Parietal lobe (tissue), 2 donors: ENCODE measurements at places on chromosomes 1 and 21. TPM values are rescaled to one million over a fixed set of nuclear protein-coding genes. Genes with fewer than 3 reads are reported as not detected.

The SPRR3 gene
- total RNA-seq, result not detected

The SETSIP gene
- total RNA-seq, result not detected

The SELL gene
- 0.31 TPM for total RNA-seq

The HMCN1 gene
- 3.4 TPM for total RNA-seq

The PCBP3 gene
- 8.1 TPM for total RNA-seq

The PTGFRN gene
- 57.6 TPM for total RNA-seq

The PTPRC gene
- 3.8 TPM for total RNA-seq

The C1orf141 gene
- not detected for total RNA-seq

The RXRG gene
- 5.3 TPM for total RNA-seq

The SDC3 gene
- 84.5 TPM for total RNA-seq

The FLG gene
- not detected for total RNA-seq

The SIM2 gene
- not detected for total RNA-seq

The ANGPTL3 gene
- total RNA-seq, result not detected

The LCE2B gene
- not detected for total RNA-seq

The KCNA3 gene
- 36.0 TPM for total RNA-seq

The RGS8 gene
- total RNA-seq, result 10.3 TPM

The ASAP3 gene
- total RNA-seq, result 9.7 TPM

The ANXA9 gene
- not detected for total RNA-seq

The PPFIA4 gene
- 44.1 TPM for total RNA-seq

The MCOLN3 gene
- total RNA-seq, result not detected

The ATP1A4 gene
- 0.31 TPM for total RNA-seq

The S100A12 gene
- total RNA-seq, result 1.6 TPM

The IFI44 gene
- 100 TPM for total RNA-seq

The BRDT gene
- not detected for total RNA-seq

The AMIGO1 gene
- total RNA-seq, result 13.1 TPM

The MMP23B gene
- total RNA-seq, result 0.63 TPM

The ADGRL4 gene
- 3.1 TPM for total RNA-seq

The APOBEC4 gene
- not detected for total RNA-seq

The OXCT2 gene
- total RNA-seq, result 0.31 TPM

The S100A3 gene
- total RNA-seq, result not detected

The MX2 gene
- 0.31 TPM for total RNA-seq

The CFHR3 gene
- not detected for total RNA-seq

The ACTL8 gene
- not detected for total RNA-seq

The OR10X1 gene
- not detected for total RNA-seq

The REG4 gene
- total RNA-seq, result not detected

The CELA2B gene
- total RNA-seq, result not detected

The C8A gene
- total RNA-seq, result not detected

The NCF2 gene
- total RNA-seq, result 0.94 TPM

The LCE1D gene
- not detected for total RNA-seq

The C1orf210 gene
- not detected for total RNA-seq

The HES4 gene
- 24.7 TPM for total RNA-seq

The TMEM269 gene
- total RNA-seq, result 0.94 TPM

The TSTD1 gene
- total RNA-seq, result 35.1 TPM

The CNTN2 gene
- 48.2 TPM for total RNA-seq

The ETV3L gene
- not detected for total RNA-seq

The AGT gene
- total RNA-seq, result 5.3 TPM

The MR1 gene
- total RNA-seq, result 0.63 TPM

The OLFML3 gene
- 8.1 TPM for total RNA-seq

The CD1D gene
- total RNA-seq, result 0.94 TPM

The FCAMR gene
- total RNA-seq, result not detected

The AGBL4 gene
- total RNA-seq, result 9.7 TPM
